ACHN (cell line): ENCODE measurements at places on chromosomes 4 and X.

DNA sequence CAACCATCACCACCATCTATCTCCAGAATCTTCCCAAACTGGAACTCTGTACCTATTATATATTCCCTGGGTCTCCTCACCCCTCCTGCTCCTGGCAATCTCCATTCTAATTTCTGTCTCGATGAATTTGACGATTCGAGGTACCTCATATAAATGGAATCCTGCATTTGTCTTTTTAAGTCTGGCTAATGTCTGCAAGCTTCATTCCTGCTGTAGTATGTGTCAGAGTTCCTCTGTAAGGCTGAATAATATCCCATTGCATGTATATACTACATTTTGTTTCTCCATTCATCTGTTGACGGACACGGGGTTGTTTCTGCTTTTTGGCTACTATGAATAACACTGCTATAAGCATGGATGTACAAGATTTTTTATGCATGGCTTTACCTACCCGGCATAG lies 19.5 kb downstream of the PRKG2 start:
- no peak for DNase-seq

DNA sequence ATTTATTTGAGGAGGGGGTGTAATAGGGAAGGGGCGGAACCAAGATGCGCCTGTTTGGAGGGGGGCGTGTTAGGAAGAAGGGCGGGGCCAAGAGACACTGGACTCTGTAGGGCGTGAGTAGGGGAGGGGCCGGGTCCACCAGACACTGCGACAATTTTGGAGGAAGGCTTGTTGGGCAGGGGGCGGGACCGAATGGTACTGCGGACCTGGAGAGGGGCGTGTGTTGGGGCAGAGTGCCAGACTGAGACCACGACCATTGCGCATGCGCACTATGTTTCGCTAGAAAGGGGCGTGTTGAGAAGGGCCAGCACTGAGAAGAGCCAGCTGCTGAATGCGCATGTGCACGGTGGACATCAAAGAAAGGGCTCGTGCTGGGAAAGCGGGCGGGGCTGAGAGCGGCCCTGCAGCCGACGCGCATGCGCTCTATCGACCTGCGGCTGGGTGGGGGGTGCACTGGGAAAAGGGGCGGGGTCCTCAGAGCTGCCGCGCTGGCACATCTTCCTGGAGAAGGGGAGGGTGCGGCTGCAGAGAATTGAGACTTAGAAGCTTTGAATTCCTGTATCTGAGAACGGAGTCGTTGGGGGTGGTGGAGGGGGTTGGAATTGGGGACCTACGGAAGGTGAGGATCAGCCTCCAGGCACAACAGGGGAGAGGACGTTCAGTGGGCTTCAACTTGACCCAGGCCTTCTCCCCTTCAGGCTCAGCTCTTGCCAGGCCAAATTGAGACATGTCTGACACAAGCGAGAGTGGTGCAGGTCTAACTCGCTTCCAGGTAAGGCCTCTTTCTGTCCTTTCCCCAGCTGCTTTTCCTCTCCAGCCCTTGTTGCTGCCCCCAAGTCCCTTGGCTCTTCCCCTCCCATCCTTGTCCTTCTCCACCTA lies 1.3 kb downstream of the MAGED2 start:
- DNase-seq, result peak; percentile 89

GRCh38 chr4:116070283-116070682 lies 956.9 kb upstream of the NDST4 start:
- DNase-seq, result peak; percentile 5

GRCh38 chrX:97936296-97936695 lies 1052.6 kb downstream of the RPA4 start:
- no peak for DNase-seq

DNA sequence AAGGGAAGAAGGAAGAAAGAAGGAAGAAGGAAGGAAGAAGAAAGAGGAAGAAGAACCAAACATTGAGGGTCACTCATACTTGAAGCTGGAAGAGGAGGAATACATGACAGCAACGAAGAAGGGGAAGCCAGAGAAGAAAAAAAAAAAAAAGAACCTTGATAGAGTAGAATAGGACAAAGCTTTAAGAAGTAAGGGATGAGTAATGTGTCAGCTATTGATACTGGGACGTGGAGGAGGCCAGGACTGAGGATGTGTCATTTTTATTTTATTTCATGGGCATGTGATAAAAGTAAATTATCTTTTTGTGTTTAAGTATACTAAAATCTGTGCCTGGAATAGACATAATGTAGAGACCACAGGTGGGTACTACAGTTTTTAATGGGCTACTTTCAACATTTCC lies 6.4 kb downstream of the EDA2R start:
- DNase-seq, result peak; percentile 23
